Dermis blood vessel endothelial cell (primary cell): ENCODE measurements at places on chromosomes 7 and 10. TPM values are rescaled to one million over a fixed set of nuclear protein-coding genes. Genes with fewer than 3 reads are reported as not detected.

The ITIH5 gene
- 0.51 and 0.65 TPM in 2 replicates for total RNA-seq

DNA sequence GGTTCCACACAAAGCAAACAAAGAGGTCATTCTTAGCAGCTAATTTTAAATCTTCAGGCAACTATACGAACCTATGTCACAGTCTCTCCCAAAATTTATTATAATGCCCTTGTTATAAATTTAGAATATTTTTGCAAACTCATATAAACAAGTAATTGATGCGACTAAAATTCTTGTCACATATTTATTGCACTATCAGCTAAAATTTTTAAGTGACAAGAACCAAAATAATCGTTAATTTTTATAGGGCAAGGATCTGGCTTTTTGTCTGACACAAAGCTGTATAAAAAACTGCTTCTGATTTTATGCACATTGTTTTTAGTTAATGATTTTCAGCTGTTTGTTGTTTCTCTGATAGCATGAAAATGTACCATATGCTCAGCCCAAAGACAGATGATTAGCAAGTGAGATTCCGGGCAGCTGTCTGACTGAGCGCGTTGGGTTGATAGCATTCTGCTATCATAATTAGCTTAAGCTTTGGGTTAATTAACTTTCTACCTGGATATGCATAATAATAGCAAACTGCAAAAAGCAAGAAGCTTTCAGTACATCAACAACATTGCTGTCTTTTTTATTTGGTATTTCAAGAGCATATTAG, 136.0 kb downstream of the MGMT start:
- no peak for DNase-seq

The KAZALD1 gene
- total RNA-seq = 0.17 and 0.51 TPM in 2 replicates

The UNCX gene
- not detected in 2 replicates for total RNA-seq

DNA sequence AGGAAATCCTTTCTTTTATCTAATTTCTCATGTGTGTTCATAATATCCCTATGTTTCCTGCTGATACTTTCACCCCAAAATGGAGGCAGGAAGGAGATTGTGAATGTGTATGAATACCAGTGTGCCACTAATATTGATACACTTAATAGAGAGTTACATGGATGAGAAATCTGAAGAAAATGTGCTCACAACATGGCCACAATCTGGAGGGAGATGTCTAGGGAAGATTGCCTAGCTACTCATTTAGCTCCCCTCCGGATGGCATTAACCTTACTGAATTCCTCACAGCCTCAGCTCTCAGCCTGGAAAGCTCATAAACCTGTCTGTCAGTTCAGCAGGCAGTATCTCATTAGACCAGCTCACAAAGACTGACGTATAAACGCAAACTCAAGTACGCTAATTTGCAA, 23.4 kb upstream of the DMTF1 start:
- DNase-seq = peak; percentile 19

GRCh38 chr10:114751856-114752255, 69.7 kb upstream of the FHIP2A start:
- peak; percentile 18 for DNase-seq

DNA sequence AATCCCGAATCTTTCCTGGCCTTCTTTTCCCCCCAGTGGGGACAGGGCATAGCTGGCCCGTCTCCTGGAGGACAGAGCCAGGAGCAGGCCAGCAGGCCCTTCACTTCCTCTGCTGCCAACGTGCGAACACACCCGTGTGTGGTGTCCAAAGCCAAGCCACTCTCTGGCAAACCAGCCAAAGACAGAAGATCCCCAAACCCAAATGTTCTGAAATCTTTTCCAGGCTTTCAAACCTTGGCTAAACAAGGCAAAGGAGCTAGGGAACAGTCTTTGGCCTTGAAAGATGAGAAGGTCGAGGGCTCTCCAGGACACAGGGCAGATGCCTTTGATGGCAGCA, 63.0 kb downstream of the PROSER2 start:
- no peak for DNase-seq

The RSBN1L gene
- 22.0 and 24.7 TPM in 2 replicates for total RNA-seq

DNA sequence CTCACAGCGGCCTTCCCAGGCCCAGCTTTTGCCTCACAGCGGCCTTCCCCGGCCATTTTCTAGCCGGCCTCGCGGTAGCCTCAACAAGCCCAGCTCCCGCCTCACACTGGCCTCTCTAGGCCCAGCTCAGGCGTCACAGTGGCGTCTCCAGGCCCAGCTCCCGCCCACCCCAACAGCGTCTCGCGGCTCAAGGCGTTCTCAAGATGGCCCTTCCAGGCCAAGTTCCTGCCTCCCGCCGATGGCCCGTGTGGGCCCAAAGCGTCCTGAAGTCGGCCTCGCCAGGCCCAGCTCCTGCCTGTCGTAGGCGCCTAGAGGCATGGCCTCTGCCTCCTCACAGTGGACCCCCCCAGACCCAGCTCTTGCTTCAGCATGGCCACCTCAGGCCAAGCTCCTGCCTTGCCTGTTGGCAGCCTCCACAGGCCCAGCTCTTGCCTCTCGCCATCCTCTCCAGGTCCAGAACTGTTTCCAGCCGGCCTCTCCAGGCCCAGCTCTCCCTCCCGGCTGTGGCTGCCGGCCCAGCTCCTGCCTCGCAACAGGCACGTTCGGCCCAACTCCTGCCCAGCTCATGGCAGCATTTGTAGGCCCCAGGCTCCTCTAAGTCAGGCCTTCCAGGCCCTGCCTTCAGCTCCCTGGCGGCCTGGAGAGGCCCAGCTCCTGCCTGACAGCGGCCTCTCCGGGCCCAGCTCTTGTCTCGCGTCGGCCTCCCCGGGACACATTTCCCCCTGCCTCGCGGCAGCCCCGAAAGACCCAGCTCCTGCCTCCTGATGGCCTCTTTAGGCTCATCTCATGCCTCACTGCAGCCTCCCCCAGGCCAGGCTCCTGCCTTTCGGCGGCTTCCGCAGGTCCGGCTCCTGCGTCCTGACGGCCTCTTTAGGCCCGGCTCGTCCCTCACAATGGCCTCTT, 18.8 kb upstream of the TMEM248 start:
- DNase-seq = no peak

The SEMA3D gene
- 3.0 and 20.4 TPM in 2 replicates for total RNA-seq

The AFAP1L2 gene
- total RNA-seq = 7.6 and 27.7 TPM in 2 replicates

The CALML5 gene
- total RNA-seq = not detected in 2 replicates

GRCh38 chr10:92593619-92594588, 974 bp downstream of the KIF11 start:
- DNase-seq = peak; percentile 30

The IKZF1 gene
- total RNA-seq = 0.17 TPM in 1 of 2 replicates, not detected in the other

The PRTFDC1 gene
- 8.0 and 13.2 TPM in 2 replicates for total RNA-seq

The TLL2 gene
- 0.09 and 0.17 TPM in 2 replicates for total RNA-seq

DNA sequence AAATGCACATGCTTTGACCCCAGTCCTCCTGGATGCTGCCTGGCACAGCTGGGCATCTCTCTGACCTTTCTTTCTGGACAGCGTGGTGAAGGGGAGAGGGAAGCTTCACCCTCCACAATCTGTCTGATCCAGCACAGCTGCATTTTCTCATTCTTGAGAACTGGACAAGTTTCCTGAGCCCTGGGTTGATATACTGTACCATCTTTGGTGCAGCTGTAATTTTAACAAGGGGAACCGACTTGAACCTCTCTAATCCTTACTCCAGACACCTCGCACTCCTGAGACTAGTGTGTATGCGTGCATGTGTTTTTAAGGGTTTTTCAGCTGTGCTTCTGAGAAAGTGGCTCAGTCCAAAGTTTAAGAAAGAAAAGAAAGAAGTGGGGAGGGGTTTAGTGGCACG, 655.7 kb downstream of the INHBA start:
- DNase-seq = no peak

GRCh38 chr7:51680594-51681399, 364.2 kb upstream of the COBL start:
- no peak for DNase-seq

The ASAH2B gene
- total RNA-seq = 1.4 and 2.2 TPM in 2 replicates

DNA sequence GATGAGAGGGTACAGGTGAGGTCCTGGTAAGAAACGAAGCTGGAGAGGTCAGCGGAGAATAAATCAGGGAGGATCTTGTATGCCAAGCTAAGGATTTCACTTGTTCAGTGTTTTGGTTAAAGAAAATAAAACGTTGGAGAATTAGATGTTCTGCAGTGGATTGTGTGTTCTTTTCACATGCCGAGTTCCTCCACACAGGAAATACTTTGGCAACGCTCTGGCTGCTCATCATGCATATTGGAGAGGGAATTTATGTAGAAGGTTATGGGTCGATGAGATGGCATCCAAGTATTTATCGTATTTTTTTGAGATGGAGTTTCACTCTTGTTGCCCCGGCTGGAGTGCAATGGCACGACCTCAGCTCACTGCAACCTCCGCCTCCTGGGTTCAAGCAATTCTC, 11.0 kb downstream of the RPS24 start:
- DNase-seq = peak; percentile 23

GRCh38 chr10:22720667-22721066, 6.3 kb upstream of the PIP4K2A start:
- no peak for DNase-seq

DNA sequence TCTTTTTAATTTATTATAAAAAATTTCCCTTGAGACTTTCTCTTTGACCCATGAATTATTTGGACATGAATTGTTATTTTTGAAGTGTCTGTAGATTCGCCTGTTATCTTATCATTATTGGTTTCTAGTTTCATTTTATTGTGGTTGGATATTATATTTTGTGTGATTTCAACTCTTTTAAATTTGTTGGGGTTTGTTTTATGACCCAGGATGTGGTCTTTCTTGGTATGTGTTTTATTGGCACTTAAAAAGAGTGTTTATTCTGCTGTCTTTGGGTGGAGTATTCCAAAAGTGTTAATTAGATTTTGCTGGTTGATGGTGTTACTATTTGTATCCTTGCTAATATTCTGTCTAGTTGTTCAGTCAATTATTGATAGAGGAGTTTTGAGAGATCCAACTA, 50.5 kb upstream of the GPR141 start:
- DNase-seq = no peak

- no peak for DNase-seq
These were observed 15.8 kb upstream of the KDM7A start for GRCh38 chr7:140192620-140193019.

DNA sequence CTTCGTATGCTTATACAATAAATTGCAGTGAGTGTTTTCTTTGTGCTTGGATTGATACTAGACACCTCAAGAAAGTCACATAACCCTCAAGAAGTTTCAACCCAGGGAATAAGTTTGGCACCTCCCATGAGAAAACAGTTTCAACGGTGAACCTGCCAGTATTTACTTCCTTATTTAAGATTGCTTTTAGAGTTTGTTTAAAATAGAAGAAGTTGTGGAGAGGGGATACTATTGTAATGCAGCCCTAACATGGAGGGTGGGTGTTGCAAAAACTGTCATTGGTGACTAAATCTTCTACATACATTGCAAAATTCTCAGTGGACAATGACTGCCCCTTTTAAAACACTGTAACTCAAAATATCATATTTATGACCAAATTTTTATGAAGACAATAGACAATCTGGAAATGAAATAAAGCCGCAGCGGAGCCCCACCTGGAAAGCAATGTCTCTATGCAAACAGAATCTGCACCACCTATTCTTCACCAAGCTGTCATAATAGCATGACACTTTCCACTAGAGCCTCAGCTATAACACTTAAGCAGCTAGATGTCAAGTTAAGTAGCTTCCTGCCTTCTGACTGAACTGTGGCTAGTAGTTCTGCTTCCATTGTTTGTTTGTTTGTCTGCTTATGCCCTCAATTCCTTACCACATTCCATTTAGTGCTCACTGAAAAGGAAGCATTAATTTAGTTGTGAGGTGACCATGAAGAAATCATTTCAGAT, 98.2 kb downstream of the MDFIC start:
- DNase-seq = no peak

GRCh38 chr7:82685214-82685613, 241.6 kb upstream of the CACNA2D1 start:
- DNase-seq = no peak
